ENCODE measurements at places on chromosomes 12 and 14. TPM values are rescaled to one million over a fixed set of nuclear protein-coding genes. Genes with fewer than 3 reads are reported as not detected.

NPFF gene
- not detected for total RNA-seq

B3GNT4 gene
- 0.91 TPM for total RNA-seq

ACTN1 gene
- total RNA-seq: 105 TPM

FNTB gene
- total RNA-seq: 22.4 TPM

CCDC175 gene
- 0.20 TPM for total RNA-seq

SIX6 gene
- not detected for total RNA-seq

RPL10L gene
- total RNA-seq: not detected

CLEC1B gene
- not detected for total RNA-seq
